Vagina (tissue), 2 donors: ENCODE measurements at places on chromosomes 4 and X.

DNA sequence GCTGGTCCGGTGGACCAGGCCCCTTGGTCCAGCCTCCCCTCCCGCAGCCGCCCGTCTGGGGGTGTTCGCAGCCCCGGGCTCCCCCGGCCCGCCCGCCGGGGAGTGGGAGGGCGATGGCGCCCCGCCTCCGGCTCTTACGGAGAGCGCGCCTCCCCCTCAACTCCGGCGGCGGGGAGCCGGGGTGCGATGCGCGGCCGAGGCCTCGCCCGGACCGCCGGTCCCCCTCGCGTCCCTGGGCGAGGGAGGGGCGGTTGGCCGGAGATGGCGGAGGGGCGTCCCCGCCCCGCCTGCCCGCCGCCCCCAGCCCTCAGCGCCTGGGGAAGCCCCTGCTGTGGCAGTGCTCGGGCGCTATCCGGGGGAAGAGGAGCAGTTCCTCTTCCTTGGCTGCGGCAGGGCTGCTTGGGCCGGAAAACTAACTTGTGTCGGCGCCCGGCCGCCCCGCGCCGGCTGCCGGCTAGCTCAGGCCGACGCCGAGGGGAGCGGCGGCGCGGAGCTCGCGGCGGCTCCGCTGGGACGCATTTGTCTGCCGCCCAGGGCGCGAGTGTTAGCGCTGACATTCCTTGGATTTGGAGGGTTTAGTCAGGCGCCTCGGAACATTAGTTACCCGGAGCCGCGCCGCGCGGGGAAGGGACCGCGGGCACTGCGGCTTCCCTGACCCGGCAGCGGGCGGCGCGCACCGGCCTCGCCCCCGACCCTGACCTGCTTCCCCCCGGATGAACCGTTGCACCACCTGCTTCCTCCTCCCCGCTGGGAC, 994 bp downstream of the GALNT7 start:
- no peak for DNase-seq
- H3K27ac ChIP-seq = peak overlapping the region; percentile 92
- H3K36me3 ChIP-seq = no peaks in the 10 kb centered on the region
- H3K4me1 ChIP-seq = peaks cover 10% of the 10 kb centered on the region

DNA sequence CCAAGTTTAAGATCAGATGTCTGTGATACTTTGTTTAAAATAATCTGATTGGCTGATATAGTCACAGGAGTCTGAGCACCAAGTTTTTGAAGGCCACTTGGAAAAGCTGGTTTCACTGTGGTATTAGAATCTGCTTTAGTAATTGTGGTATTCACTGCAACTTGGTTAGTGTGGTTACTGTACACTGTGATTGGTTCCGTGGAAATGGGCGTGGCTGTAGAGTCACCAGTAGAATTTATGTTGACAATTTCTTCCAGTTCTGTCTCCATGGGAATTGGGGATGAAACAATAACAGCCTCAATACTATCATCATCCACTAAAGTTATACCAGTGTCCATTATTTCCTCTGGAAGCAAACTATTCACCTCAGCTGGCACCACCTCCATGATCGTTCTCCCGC, 26.2 kb downstream of the LIN54 start:
- no peaks in the 10 kb centered on the region for H3K4me1 ChIP-seq
- DNase-seq = no peak
- H3K36me3 ChIP-seq = no peaks in the 10 kb centered on the region

GRCh38 chr4:187436251-187436650, 559.3 kb upstream of the ZFP42 start:
- H3K27ac ChIP-seq = no peak overlapping the region
- H3K27me3 ChIP-seq = no peaks in the 10 kb centered on the region
- no peak for DNase-seq
- no peak overlapping the region for H3K4me3 ChIP-seq
- no peaks in the 10 kb centered on the region for H3K4me1 ChIP-seq

GRCh38 chr4:152099555-152099954, 338.7 kb upstream of the GATB start:
- no peaks in the 10 kb centered on the region for H3K36me3 ChIP-seq
- H3K4me3 ChIP-seq = no peak overlapping the region
- H3K4me1 ChIP-seq = no peaks in the 10 kb centered on the region
- H3K27me3 ChIP-seq = no peaks in the 10 kb centered on the region
- H3K27ac ChIP-seq = no peak overlapping the region

DNA sequence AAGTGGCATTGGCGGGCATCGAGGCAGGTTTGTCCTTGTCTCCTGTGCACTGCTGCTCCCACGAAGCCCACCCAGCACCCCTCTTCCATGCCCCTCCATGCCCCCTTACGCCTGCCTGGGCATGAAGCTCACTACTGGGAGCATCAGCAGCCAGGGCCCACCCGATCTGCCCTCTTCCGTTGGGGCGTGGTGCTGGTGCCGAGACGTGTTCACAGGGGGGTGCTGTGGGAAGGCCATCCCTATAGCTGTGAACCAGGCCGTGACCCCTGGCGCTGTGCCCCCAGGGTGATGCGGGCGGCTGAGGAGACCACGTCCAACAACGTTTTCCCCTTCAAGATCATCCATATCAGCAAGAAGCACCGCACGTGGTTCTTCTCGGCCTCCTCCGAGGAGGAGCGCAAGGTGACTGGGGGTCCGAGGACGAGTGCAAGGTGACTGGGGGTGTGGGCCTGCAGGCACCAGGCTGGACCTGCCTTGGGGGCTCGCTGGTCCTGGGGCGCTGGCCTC, 19.3 kb upstream of the ADD1 start:
- H3K27me3 ChIP-seq = no peaks in the 10 kb centered on the region
- no peak overlapping the region for H3K4me3 ChIP-seq
- no peak overlapping the region for H3K27ac ChIP-seq
- no peak for DNase-seq

- no peak overlapping the region for H3K4me3 ChIP-seq
- DNase-seq = no peak
- H3K36me3 ChIP-seq = no peaks in the 10 kb centered on the region
- peaks cover 45% of the 10 kb centered on the region for H3K4me1 ChIP-seq
These were observed 25.7 kb downstream of the AFF1 start for GRCh38 chr4:86960557-86960961.

DNA sequence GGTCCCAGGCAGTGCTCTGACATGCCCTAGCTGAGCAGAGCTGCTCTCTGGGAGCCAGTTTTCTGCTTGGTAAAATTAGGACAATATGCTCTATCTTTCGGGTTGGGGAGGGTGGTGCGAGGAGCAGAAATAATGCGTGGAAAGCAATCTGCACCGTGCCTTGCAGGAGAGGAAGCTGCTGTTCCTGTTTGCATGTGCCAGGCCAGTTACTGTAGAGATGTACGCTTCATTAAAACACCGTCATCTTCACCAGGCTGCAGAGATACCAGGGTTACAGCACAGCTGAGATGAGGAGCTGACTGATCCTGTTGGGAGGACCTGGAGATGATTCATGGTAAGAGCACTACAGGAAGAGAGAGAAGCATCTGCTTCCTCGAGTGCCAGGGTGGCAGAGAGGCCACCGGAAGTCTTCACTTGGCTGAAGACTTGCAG, 29.5 kb upstream of the IRF2 start:
- H3K36me3 ChIP-seq = no peaks in the 10 kb centered on the region
- no peak overlapping the region for H3K27ac ChIP-seq
- peaks cover 15% of the 10 kb centered on the region for H3K4me1 ChIP-seq
- no peaks in the 10 kb centered on the region for H3K27me3 ChIP-seq
- no peak for DNase-seq
- H3K4me3 ChIP-seq = no peak overlapping the region

GRCh38 chr4:1271686-1272085, 18.0 kb upstream of the MAEA start:
- no peaks in the 10 kb centered on the region for H3K27me3 ChIP-seq
- DNase-seq = no peak
- no peaks in the 10 kb centered on the region for H3K36me3 ChIP-seq
- no peak overlapping the region for H3K27ac ChIP-seq
- H3K4me3 ChIP-seq = no peak overlapping the region

- H3K4me1 ChIP-seq = no peaks in the 10 kb centered on the region
- no peaks in the 10 kb centered on the region for H3K36me3 ChIP-seq
- H3K4me3 ChIP-seq = no peak overlapping the region
- DNase-seq = no peak
These were observed 32.8 kb downstream of the PASD1 start for GRCh38 chrX:151596282-151596681.

GRCh38 chr4:41633321-41633720, 95.4 kb downstream of the LIMCH1 start:
- no peaks in the 10 kb centered on the region for H3K4me1 ChIP-seq
- no peaks in the 10 kb centered on the region for H3K36me3 ChIP-seq
- no peaks in the 10 kb centered on the region for H3K27me3 ChIP-seq
- H3K27ac ChIP-seq = no peak overlapping the region

DNA sequence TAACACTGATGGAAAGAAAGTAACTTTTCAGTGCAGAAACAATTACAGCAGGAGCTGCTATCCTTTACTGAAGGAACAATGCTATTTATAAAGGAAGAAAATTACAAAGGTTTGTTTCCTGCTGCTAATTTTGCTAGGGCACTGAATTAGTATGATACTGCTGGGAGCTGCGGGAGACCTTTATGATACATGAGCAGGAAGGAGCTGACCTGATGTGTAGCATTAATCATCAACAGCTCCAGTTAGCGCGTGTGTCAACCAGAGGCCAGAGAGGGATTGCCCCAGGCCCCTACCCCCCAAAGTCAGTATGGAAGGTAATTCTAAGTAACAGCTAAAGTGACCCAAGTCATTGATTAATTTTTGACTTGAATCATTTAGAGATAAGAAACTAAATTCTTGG, 728.9 kb downstream of the PCDH18 start:
- no peak overlapping the region for H3K4me3 ChIP-seq
- no peak overlapping the region for H3K27ac ChIP-seq
- no peaks in the 10 kb centered on the region for H3K4me1 ChIP-seq
- no peak for DNase-seq

- no peaks in the 10 kb centered on the region for H3K4me1 ChIP-seq
- no peak for DNase-seq
- no peaks in the 10 kb centered on the region for H3K27me3 ChIP-seq
- H3K27ac ChIP-seq = no peak overlapping the region
- no peaks in the 10 kb centered on the region for H3K36me3 ChIP-seq
These were observed 1.8 kb downstream of the SH2D1A start for GRCh38 chrX:124348182-124348581.

DNA sequence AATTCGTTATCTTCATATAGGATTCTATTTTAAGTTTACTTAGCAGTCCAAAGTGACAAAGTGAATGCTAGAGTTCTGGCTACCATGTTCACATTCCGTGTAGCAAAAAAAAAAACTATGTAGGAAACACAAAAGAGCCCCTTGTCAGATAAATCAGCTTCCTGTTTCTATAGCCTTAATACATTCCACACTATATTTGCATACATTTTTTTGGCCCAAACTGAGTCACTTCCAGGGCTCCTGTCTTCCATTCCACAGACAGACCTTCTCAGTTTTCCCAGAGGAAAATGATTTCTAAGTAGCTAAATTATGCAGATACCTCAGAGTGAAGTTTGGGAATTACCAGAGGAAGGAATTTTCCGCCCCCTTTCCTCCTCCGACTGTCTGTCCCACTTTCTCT, 841.9 kb upstream of the HS3ST1 start:
- no peaks in the 10 kb centered on the region for H3K36me3 ChIP-seq
- no peak overlapping the region for H3K27ac ChIP-seq
- H3K27me3 ChIP-seq = no peaks in the 10 kb centered on the region
- H3K4me3 ChIP-seq = no peak overlapping the region
- no peaks in the 10 kb centered on the region for H3K4me1 ChIP-seq
- DNase-seq = no peak

GRCh38 chrX:49754233-49754857, 58.6 kb upstream of the PAGE1 start:
- H3K4me3 ChIP-seq = no peak overlapping the region
- no peaks in the 10 kb centered on the region for H3K4me1 ChIP-seq
- no peaks in the 10 kb centered on the region for H3K36me3 ChIP-seq
- H3K27ac ChIP-seq = no peak overlapping the region

DNA sequence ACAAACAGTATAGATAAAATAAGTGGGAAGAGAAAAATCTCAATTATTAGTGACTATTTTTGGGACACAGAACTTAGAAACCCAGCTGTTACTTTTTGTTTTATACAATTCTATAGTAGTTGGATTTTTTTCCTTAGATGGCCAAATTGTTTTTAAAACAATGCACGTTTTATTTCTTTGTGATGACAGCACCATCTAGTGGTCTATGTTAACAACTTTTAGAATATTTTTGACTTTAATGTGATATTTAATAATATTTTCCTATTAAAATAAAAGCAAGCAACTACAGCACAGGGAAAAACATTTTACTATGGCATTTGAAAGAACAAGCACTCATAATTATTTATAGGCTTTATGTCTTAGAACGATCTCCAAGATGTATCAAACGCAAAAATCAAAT, 5.6 kb upstream of the SMIM31 start:
- no peak overlapping the region for H3K27ac ChIP-seq
- H3K27me3 ChIP-seq = no peaks in the 10 kb centered on the region
- H3K4me1 ChIP-seq = no peaks in the 10 kb centered on the region
- no peak overlapping the region for H3K4me3 ChIP-seq

DNA sequence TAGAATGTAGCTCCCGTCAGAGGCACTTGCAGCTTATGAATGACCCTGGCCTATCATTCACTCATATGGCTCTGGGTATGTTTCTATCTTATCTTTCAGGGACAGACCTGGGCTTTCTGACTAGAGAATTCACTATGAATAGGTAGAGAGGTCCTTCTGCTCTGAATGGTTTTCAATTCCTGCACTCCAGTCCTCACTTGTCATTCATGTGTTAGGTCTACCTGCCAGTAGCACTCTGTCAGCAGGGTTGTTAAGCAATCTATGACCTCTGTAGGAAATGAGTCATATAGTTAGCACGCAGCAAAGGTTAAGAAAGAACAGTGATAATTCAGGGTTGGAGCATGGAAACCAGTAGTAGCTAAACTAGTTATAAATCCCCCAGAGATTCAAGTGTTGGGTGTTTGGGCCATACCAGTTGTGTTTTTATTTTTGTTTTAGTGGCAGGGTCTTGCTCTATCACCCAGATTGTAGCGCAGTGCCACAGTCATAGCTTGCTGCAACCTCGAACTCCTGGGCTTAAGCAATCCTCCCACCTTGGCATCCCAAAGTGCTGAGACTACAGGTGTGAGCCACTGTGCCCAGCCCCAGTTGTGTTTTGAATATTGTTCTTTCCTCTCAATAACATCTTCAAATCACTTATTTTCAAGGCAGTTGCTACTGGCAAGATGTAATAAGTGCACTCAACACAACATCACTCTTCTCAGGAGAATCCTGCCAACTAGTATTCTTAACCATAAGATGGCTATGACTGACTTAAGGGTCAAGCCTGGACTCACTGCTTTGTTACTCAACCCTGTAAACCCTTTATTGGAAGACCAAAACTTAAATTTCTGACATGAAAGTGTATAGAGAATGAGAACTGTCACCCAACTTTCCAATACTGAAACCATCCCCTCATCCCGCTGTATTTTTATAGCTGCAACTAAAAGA, 25.1 kb downstream of the ARL13A start:
- no peak overlapping the region for H3K4me3 ChIP-seq
- H3K27ac ChIP-seq = no peak overlapping the region
- H3K27me3 ChIP-seq = no peaks in the 10 kb centered on the region
- no peak for DNase-seq
- no peaks in the 10 kb centered on the region for H3K4me1 ChIP-seq

DNA sequence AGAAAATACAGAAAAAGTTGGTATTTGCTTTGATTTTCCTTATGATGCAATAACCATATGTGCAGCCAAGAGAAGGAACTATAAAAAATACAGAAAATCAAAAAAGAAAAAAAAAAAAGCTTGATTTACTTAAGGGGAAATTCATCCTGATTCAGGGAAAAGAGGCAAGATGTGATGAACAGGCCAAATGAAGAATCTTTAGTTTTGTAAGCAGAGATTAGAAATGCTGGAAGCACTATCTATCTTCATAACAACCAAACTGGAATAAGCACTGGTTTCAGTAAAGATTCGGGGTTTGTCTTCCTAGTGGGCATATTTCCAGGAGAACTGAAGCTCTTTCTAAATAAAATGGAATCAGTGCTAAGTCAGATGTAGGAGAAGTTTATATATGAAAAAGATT, 82.9 kb upstream of the KCNIP4 start:
- no peak overlapping the region for H3K27ac ChIP-seq
- no peaks in the 10 kb centered on the region for H3K27me3 ChIP-seq
- H3K4me1 ChIP-seq = no peaks in the 10 kb centered on the region
- no peak overlapping the region for H3K4me3 ChIP-seq
